Endothelial cell (in vitro differentiated cells): ENCODE measurements at places on chromosomes 2 and 18.

DNA sequence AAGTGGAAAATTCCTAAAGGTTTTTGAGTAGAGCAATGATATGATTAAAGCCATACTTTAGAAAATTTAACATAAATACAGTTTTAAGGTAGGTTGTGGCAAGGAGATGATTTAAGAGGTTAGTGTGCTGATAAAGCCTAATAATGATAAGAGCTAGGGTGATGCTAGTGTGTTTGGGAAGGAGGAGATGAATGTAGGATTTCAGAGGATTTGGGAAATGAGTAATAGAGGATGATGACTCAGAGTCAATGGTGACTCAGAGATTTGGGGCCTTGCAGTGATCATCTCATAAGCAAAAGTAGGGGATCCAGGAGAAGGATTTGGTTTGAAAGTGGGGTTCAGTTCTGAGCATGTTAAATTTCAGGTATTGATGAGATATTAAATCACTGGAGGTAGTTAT, 23.3 kb downstream of the STAMBP start:
- DNase-seq = no peak

- DNase-seq = no peak
These were observed 17.2 kb downstream of the SNORC start for GRCh38 chr2:232887171-232887850.

GRCh38 chr18:10285283-10285640, 169.2 kb upstream of the APCDD1 start:
- DNase-seq = no peak

- DNase-seq = no peak
These were observed 17.9 kb downstream of the EML4 start for GRCh38 chr2:42186945-42187632.

- no peak for DNase-seq
These were observed 53.2 kb downstream of the USP14 start for GRCh38 chr18:211582-211981.

DNA sequence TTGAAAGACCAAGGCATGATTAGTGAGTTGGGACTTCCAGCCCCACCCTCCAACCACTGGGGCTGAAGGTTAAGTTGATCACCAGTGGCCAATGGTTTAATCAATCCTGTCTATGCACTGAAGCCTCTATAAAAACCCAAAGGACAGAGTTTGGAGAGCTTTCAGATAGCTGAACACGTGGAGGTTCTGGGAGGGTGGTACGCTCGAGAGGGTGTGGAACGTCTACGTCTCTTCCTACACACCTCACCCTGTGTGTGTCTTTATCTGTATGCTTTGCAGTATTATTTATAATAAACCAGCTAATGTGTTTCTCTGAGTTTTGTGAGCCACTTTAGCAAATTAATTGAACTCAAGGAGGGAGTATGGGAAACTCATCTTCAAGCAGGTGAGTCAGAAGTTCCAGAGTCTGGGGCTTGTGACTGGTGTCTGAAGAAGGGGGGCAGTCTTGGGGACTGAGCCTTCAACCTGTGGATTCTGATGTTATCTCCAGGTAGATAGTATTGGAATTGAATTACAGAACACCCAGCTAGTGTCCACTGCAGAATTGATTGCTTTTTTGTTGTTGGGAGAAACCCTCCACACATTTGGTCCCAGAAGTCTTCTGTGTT, 20.3 kb downstream of the ACTR3 start:
- DNase-seq = no peak

- no peak for DNase-seq
These were observed 29.5 kb upstream of the ATRAID start for GRCh38 chr2:27182346-27182745.

GRCh38 chr18:50268022-50268747, 1.9 kb upstream of the CFAP53 start:
- DNase-seq = peak; percentile 94

DNA sequence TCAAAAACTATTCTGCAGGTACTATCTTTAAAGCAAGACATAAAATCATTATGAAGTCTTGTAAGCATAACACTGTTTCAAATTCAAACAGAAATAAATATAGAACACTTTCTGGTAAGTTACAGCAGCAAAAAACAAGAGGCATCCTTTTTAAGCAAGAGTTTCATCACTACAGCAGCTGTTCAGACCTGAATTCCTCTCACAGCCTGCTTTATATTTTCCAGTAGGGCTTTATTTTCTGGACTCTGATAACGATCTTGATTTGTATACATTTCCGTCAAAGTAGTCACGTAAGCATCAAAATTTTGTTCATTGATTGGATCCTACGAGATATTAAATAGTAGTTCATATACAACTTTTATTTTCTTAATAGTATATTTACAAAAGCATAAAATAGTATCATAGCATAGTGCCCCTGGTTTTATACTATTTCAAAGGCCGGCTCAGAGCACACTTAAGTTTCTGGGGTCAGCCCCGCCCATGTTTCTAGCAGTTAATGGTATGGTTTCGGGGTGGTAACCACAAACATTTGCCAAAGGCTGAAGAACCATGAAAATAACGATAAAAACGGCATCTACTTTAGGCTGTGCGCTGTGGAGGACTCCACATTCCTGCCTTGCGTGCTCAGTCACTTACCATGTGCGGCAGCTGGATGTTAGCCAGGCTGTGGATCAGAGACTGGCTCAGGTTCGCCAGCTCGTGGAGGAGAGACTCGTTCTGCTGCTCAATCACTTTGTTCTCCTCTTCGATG, 47.5 kb upstream of the PXDN start:
- DNase-seq = no peak

- DNase-seq = no peak
These were observed 48.8 kb downstream of the SLC9A2 start for GRCh38 chr2:102668171-102668570.

- no peak for DNase-seq
These were observed 82.5 kb downstream of the TGFA start for GRCh38 chr2:70471129-70471528.

DNA sequence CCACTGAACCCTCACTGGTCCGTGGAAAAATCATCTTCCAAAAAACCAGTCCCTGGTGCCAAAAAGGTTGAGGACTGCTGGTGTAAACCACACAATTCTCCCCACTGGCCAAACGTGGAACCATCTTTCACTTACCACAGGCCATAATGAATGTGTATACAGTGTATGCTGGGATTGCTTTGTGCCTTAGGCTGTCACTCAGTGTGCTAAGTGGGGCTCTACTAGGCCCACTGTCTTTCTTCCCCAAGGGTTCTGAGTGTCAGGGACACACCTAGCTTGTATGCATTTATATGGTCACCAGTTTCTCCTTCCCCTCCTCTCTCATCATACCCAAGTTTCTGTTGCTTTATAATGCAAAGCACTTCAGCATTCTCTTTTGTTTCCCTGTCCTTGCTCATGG, 27.2 kb downstream of the SCYGR8 start:
- no peak for DNase-seq

DNA sequence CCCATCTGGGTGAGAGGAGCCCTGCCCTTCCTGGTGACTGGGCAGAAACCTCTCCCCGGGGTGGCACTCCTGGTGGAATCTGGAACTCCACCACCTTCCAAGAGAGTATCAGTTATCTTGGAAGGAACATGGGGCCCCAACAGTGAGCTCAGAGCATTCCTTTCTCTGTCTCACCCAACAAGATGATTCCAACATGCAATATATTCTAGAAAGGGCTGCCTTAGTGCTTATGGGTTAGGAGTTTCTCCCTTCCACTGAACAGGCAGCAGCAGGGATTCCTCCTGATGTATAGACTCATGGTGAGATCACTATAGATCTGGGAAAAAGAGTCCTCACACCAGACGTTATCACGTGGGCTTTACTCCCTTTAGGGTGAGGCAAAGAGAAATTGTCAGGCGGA, 147.1 kb downstream of the COL4A4 start:
- no peak for DNase-seq

DNA sequence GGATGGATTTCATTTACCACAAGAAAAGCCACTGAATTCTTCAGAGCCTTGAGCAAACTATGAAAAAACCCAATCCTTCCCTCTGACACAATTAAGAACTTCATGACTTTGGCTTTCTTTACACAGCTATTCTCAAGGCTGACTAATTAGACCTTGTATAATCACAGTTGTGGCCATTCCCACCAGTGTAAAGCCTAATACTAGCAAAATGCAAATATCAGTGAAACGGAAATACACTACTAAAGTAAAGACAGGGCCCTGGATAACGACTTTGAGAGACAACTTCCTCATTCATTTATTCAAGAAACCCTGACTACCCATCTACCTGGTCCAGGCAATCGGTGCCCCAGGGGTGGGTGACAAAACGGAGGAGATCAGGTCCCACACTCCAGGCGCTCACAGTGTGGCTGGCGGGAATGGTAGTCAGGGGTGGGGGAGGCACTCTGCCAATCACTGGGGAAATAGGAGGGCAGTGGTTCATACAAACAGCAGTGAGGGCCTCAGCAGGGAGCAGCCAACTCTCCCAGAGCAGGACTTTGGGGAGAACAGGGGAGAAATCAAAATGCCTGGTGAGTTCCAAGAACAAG, 28.1 kb downstream of the TMEM163 start:
- no peak for DNase-seq

GRCh38 chr2:127398239-127398590, 10.4 kb upstream of the MAP3K2 start:
- no peak for DNase-seq

DNA sequence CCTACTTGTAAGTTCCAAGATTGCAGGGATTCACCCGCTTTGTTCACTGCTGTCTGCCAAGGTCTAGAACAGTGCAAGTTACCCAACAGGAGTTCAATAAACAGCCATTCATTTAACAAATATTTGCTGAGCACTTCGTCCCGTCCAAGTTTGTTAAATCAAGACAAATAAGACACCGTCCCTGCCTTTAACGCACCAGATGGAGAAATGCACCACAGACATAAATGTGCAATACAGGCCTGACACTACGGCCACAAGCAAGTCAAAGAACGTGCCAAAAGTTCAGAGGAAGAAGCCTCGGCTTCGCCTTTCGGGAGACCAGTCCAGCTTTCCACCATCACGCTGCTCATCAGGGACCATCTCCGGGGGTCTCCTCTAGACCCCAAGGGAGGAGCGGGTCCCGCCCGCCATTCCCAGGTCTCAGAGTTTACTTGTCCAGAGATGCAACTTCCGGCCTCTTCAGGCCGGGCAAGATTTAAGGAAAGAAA, 429 bp downstream of the C2orf76 start:
- no peak for DNase-seq

GRCh38 chr2:194363295-194363694, 1293.7 kb upstream of the SLC39A10 start:
- DNase-seq = no peak

- peak; percentile 31 for DNase-seq
These were observed 10.8 kb downstream of the PROM2 start for GRCh38 chr2:95284886-95285541.

DNA sequence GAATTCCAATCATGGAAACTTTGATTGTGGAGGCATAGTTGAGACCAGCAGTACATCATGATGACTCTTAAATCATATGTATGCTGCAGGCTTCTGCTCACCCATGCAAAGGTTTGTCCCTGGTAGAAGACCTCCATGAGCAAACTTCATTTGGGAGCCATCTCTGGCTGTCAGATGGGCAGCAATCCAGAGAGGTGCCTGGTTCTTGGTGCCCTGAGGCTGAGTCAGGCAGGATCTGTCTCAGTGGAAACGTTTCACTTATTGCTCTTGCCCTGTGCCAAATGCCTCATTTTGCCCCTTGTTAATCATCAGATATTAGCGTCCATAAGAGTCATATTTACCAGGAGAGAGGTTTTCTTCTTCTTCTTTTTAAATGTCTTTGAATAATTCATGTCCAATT, 151.5 kb upstream of the CELF4 start:
- DNase-seq = no peak

- peak; percentile 4 for DNase-seq
These were observed at the start of gene PDCD1 for GRCh38 chr2:241858206-241859016. PDCD1 (minus strand) TSS chr2:241858894; CDS start chr2:241858838, 56 bp downstream.

DNA sequence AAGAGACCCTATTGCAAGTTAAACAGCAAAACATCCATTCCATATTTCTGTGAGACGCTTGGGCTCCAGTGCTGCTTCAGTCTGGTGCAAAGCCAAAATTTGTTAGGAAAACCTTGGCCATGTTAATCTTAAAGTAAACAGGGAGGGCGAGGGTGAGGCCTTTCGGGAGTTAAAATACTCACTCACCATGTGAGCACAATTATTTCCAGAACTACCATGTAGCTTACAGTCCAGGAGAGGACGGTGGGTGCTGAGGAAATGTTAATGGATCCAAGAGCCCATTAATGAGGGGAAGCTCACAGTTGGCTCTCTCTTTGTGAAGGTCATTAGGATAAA, 286.4 kb downstream of the SLC8A1 start:
- no peak for DNase-seq

DNA sequence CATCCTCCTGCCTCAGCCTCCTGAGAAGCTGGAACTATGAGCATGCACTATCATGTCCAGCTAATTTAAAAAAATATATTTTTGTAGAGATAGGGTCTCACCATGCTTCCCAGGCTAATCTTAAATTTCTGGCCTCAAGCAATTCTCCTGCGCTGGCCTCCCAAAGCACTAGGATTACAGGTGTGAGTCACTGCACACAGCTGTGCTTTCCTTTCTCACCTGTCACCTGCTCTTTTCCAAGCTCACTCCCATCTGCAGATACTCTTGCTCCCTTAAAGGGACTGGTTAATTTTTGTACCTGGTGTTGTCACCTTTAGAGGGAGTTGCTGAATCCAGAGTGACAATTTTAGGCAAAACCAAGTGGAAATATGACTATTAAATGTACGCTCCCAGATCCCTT, 178.2 kb downstream of the LOXHD1 start:
- DNase-seq = no peak

GRCh38 chr18:47143899-47144485, 6.3 kb downstream of the HDHD2 start:
- no peak for DNase-seq

DNA sequence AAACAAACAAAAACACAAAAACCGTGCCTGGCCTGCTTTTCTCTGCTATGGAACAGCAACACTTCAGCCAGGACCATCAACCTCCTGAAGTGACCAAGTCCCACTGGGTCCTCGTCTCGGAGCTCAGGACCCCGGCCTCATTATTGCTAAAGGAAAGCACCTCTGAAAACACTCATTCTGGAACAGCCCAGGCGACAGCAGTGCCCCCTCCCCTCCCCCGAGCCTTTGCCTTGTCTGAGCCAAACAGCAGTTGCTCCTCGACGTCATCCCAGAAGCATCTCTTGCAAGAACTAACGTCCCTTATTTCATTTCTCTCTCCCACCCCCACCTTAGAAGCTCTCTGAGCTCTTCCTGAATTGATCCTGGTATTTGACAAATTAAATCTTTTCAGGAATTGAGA, 27.4 kb downstream of the APCDD1 start:
- DNase-seq = no peak

DNA sequence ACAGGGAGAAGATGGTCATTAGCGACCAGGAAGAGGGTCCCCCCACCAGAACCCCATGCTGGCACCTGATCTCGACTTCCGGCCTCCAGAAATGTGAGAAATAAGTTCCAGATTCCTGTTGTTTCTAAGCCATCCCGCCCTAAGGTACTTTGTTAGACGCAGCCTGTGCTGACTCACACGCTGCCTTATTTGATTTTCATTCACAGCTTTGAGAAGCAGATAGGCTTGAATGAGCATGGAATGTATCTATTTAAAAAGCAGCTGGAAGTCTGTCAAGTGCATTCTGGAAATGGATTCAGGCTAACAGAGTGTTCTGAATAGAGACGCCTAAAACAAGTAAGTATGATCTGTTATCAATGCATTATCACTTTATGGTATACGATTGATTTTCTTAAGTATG, 8.3 kb upstream of the IL1R2 start:
- DNase-seq = no peak

GRCh38 chr2:139805441-139805840, 1025.3 kb upstream of the NXPH2 start:
- no peak for DNase-seq

GRCh38 chr18:54710074-54710899, 118.0 kb upstream of the RAB27B start:
- DNase-seq = no peak
